ENCODE measurements at places on chromosomes 2 and 18.

- DNase-seq: peak; percentile 82
Measured at GRCh38 chr2:159904127-159904958, 106.3 kb upstream of the CD302 start.

DNA sequence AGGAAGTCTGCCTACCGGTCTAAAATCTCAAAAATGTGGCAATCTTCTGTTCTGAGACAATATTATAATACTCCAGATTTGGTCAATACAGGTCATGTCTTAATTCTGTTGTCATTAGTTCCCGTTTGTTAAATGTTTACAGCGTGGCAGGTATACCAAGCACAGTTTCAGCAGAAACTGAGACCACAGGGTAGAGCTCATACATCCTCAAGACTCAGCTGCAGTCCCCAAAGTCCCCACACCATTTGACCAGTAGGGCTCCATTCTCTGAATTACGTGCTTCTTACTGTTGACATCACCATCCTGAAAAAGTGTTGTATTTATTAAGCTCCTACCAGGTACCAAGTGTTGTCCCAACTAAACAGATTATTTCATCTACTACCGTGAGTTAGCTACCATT lies 157.1 kb downstream of the MC4R start:
- DNase-seq: no peak

DNA sequence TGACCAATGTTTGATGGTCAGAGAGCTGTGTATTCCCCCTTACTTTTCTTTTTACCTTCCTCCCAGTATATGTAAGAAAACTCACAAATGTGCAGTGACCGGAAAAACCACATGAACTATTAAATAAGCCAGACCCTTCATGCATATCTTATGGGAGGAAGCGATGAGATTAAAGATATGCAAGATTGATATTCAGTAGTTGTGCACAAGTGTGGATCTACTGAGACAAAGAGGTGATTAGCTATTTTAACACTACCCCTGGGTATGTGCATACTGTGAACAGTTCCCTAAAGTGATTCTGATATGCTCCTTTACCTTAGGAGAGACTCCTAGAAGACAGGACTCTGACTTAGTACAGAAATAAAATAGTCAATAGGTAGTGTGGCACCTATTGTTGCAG lies 328.3 kb downstream of the EPHA4 start:
- DNase-seq: no peak

DNA sequence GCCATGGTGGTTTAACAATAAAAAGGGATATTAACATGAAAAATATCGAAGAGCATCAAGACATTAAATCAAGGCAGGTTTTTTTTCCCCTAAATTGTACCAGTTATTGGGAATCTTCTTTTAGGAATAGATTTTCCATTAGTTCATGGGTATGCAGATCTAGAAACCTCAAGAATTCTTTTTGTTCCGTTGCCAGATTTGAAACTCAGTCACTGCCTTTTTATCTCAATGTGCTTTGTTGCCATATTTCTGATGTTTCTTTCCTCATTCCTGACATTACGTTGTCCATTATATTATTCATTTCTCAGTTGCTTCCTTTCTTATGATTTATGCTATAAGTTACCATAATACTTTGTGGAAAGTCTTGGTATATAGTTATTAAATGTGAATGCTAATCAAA lies 162.2 kb downstream of the CD226 start:
- no peak for DNase-seq

DNA sequence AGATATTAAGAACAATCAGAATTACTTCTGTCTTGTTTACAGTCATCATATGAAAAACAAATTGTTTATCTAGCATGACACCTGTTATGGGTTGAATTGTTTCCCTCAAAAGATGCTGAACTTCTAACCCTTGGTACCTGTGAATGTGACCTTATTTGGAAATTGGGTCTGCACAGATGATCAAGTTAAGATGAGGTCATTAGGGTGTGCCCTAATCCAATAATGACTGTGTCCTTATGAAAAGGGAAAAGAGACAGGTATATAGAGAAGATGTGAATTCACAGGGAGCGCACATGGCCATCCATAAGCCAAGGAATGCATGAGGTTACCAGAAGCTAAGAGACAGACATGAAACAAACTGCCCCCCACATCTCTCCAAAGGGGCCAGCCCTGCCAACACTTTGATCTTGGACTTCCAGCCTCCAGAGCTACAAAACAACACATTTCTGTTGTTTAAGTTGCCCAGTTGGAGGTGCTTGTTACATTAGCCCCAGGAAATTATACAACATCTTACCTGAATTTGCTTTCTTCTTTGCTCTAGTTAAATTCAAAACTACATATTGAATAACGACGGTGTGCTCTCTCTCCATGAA lies 2.3 kb upstream of the HPCAL1 start:
- no peak for DNase-seq

- no peak for DNase-seq
Measured at GRCh38 chr2:181742922-181743722, 62.8 kb upstream of the NEUROD1 start.

DNA sequence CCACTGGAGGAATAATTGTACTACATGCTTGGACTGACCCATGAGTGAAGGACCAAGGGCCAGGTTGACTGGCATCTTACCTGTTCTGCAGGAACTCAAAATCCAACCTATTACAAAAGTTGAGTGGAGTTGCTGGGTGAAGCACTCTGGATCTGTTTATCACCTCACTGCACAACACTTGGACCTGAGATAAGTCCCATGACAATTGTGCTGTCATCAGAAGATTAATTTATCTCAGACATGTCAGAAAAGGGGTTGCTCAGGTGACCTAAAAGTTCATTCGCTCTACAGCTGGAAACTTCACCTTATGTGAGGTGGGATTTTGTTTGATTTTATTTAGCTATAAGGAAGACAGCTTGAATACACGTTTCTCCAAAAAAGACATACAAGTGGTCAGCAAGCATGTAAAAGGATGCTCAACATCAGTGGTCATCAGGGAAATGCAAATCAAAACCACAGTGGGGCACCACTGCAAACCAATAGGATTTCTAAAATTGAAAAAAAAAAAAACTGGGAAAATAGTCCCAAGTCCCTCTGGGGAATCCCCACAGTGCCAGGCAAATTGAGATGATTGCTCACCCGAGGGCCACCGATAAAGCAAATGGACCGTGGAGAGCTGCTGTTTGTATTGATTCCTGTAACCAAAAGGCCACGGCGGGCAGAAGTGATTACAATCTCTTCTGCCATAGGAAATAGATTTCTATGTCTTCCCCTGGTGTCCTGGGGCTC lies 65.8 kb upstream of the SLC35F5 start:
- no peak for DNase-seq

DNA sequence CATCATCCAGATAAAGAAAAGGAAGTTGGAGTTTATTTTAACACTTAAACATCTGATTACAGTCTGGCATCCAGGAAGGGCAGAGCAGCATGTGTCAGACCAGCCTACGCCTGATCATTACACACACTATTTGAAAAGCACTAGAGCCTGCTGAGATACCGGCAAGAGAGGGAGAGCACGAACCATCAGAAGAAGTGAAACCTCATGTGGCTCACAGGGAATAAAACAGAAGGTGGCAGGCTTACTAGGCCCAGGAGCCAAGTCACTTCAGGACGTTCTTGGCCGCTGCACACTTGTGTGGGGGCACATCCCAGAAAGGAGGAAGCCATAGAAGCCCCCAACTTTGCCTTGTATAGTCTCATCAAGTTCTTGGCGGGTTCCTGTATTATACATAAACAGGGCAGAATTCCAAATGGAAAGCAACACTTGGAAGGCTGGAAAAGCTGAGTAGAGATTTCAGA lies 105.5 kb downstream of the UGGT1 start:
- no peak for DNase-seq

DNA sequence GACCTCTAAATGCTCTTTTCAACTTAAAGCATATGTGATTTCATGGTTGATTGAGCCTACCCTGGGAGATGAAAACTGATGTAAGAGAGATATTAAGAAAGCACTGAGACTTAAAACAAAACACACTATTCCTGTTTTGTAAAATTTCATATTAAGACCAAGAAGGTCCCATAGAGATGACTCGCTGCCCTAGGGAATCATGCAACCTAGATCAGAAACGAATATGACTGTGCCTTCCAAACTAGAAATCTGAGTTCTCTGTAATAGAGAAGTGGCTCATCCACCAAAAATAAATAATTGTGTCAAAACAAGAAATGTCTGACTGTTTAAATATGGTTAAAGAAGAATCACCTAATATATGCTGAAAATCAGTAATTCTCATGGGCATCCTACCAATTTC lies 776.8 kb upstream of the SOX11 start:
- DNase-seq: no peak

GRCh38 chr2:33204945-33205344 lies 258.2 kb downstream of the LTBP1 start:
- DNase-seq: no peak

- no peak for DNase-seq
Measured at GRCh38 chr2:110904116-110904778, 171.9 kb downstream of the ACOXL start.

DNA sequence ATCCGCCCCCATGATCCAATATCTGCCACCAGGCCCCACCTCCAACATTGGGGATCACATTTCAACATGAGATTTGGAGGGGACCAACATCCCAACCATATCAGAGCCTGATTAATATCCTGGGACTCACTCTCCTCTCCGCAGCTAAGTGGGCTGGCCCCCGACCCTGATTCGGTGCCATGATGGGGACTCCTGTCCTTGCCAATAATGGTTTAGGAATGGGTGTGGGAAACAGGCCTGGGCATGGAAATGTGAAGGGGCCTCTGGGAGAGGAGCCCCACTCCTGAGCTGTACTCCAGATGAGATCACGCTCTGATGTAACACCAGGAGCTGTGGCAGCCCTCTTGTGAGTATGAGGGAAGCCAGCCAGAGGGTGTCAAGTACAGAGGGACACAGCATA lies 77.3 kb upstream of the SMAD7 start:
- no peak for DNase-seq

DNA sequence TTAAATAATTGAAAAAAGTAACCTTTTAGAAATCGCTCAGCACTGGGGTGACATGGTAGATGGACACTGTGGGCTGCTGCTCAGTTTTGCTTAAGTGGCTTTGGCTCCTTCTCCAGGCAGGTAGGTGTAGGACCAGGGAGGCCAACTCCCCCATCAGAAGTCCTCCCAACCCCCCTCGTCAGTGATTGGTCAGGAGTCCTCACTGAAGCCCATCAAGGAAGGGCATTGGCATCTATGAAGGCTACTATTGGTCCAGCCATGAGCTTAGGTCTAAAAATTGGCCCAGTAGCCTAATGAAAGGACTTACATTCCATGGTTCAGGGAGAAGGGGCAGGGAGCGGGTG lies 34.7 kb downstream of the ST3GAL5 start:
- DNase-seq: no peak

Measured in activated T-cell treated with anti-CD3 and anti-CD28 coated beads for 48 hours (primary cell).